ENCODE measurements at places on chromosomes 16 and 17.

GRCh38 chr16:71536752-71537499 lies 10.7 kb downstream of the CHST4 start:
- DNase-seq: no peak

DNA sequence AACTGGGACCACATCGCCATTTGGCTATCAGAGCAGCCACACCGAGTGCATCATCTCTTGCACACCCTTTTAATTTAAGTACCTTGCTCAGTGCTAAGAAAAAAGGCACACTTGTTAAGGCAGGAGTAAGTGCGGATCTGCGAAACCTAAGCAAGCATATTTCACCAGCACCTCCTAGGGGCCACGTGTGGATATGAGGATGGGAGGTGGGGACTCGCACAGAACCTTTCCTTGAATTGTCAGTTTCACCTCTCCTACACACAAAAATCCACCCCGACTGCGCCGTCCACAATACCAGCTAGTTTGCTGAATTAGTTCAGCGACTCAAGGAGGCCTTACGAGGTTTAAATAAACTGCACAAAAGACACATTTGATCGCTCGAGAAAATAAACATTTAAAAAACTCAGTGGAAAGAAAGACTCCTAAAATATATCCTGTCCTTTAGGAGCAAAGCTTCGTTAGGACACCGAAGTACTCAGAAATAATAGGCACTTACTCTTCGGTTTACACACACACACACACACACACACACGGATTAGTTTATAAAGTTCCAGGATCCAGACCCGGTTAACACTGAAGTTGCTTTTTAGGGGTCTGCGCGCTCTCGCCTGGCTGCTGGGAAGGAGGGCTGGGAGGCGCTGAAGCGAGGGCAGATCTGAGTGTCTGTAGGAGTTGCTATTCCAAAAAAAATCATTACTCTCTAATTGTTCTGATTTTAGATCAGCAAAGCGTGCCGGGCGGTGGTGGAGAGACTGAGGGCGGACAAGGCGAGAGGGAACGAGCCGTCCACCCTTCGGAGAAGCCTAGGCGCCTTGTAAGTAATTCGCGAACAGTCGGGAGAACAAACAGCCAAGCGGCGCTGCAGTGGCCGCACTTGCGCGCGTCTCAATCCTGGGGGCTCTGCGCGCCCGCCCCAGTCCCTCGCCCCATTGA lies 1.0 kb upstream of the KCNJ2 start:
- DNase-seq: peak; percentile 50

DNA sequence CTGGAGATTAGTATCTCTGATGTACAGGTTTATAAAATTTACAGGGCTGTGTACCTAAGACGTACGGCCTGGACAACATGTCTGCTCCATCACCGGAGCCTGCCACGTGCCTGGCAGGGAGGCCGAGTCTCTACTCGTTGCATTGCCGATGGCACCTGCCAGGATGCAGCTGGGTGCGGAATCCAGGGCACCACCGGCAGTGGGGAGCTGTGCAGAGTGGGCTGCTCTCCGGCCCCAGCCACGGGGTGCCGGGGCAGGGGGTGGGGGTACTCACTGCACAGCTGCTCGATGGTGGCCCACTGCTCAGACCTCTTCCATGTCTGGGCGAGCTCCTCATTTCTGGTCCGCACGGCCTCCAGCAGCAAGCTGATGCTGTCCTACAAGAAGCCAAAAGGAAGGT lies 13.1 kb upstream of the FAAP100 start:
- DNase-seq: no peak

- peak; percentile 3 for DNase-seq
These were observed 204.5 kb upstream of the RPL38 start for GRCh38 chr17:73998653-73999645.

- DNase-seq: no peak
These were observed 473.9 kb downstream of the CDH13 start for GRCh38 chr16:83100679-83101078.

DNA sequence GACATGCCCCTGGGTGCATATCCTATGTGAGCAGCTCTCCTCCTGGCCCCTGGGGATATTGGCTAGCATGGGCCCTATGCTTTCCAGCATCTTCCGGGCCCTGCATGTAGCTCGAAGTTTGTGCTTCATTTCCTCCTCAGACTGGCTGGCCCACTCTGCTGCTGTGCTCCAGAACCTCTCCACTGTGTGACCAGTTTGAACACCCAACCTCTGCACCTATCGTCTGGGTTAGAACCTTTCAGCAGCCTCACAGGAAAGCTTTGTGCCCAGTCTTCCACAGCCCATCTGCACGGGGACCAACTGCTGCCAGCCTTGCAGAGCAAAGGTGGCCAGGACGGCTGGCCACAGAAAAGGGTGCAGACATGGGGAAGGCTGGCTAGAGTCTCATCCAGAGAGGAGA lies 10.2 kb upstream of the CLEC18B start:
- no peak for DNase-seq

GRCh38 chr17:48047113-48047740 lies 932 bp upstream of the NFE2L1 start:
- no peak for DNase-seq

DNA sequence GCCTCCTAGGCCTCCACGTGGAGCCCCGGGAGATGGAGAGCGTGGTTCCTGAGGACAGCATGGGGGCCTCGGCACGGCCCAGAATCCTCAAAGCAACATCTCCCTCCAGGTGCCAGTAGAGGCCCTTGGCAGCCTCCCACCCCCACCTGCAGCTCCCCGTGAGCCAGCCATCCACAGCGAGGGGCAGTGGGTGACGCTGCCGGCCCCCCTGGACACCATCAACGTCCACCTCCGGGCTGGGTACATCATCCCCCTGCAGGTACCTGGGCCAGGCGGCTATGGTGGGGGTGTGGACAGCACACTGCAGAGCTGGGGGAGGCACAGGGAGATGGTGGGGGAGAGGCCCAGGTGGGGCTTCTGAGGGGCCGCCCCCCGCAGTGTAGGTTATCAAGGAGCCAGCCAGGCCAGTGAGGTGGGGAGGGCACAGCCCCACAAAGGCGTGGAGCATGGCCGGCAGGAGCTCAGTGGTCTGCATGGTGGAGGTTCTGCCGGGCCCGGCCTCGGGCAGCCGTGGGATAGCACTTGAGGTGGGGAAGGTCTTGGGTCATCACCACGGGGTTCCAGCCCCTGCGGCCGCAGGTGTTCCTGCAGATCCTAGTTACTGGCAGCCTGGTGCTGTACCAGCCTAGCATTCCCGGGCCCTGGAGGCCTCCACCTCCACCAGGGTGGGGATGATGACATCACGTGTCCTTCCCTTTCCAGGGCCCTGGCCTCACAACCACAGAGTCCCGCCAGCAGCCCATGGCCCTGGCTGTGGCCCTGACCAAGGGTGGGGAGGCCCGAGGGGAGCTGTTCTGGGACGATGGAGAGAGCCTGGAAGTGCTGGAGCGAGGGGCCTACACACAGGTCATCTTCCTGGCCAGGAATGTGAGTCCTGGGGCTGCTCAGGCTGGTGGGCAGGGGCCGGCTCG lies 16.4 kb downstream of the GAA start:
- DNase-seq: no peak

- DNase-seq: no peak
These were observed 2.0 kb upstream of the BRICD5 start for GRCh38 chr16:2212362-2213324.

DNA sequence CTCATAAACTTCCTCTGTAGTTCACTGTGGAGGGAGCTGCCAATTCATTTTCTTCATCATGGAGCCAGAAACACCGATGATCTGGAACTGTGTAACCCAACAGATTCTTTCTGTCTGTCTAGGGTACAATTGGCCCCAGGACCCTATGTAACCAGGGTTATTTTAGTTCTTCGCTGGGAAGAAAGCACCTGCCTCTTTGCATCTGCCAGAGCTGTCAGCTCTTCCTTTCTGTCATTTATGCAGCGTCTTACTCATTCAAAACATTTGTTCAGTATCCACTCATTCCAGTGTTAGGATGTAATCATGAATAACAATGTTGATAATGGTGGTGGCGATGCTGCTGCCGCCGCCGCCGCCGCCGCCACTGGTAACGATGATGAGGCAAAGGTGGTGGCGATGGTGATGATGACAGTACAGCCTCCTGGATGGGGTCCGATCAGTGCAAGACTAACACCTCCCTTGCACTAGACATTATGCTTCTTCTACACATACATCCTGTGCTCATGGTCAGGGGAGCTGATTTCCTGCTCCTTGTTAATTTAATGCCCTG lies 46.1 kb downstream of the IRX5 start:
- DNase-seq: no peak

- DNase-seq: no peak
These were observed 3.9 kb downstream of the ACTG1 start for GRCh38 chr17:81508639-81509206.

GRCh38 chr17:73356561-73357170 lies 44.9 kb upstream of the CDC42EP4 start:
- DNase-seq: no peak

GRCh38 chr17:78263063-78263735 lies 31.8 kb downstream of the TMEM235 start:
- no peak for DNase-seq

DNA sequence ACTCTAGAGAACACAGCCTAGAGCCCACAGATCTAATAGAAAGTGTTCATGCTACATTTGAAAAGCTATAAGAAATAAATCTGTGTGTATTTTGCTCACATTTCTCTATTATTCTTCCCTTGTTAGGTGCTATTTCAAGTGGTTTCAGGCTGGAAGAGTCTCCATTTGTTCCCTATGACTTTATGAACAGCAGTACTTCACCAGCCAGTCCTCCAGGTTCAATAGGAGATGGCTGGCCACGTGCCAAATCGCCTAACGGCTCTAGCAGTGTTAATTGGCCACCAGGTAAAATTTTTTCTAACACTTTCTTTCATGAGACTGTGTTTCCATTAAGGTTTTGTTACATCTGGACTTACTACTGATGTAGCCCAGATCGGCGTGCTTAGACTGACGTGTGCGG lies 30.7 kb upstream of the SLC5A11 start:
- no peak for DNase-seq

- DNase-seq: no peak
These were observed 2.5 kb upstream of the HELZ start for GRCh38 chr17:67247416-67247900.

GRCh38 chr17:7108560-7108925 lies 6.1 kb downstream of the ASGR2 start:
- no peak for DNase-seq

GRCh38 chr17:17848311-17849082 lies 11.7 kb upstream of the SREBF1 start:
- no peak for DNase-seq

DNA sequence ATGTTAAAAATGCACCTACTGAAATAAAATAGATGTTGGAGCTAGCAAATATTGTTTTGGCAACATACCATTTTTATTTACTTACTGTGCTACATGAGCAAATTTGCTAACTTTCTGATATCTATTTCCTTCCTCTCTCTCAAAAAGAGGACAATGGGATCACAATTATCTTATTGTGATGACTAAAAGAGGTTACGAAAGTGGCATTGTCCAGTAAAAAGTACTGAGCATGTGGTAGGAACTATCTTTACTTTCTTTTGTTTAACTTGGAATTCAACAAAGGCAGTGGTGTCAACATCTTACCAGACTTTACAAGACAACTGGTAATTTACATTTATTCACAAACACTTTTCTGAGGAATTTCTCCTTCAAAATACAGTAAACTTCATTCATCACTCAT lies 1542.6 kb upstream of the CDH8 start:
- no peak for DNase-seq

DNA sequence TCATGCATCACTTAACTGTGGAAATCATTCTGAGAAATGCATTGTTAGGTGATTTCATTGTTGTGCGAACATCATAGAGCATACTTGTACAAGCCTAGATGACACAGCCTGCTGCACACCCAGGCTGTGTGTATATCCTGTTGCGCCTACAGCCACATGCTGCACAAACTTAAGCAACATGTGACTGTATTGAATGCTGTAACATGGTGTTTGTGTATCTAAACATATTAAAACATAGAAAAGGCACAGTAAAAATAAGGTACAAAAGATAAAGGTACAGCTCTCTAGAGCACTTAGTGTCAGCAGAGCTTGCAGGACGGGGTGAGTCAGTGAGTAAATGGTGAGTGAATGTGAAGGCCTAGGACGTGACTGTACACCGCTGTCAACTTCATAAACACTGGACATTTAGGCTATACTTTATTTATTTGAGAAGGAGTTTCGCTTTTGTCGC lies 11.9 kb downstream of the FOXK2 start:
- DNase-seq: no peak

DNA sequence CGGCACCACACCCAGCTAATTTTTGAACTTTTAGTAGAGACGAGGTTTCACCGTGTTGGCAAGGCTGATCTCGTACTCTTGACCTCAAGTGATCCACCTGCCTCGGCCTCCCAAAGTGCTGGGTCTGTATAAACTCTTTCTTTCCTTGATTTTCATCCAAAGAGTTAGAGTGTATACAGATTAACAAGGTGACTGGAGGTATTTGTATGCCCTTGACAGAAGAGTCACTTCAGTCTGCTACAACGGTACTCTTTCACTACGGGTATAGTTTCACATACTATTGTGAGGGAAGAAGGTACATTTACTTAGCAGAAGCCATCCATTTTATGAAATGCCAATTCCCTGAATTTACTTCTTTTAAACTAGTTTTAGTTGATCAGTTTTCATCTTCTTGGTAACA lies 32.5 kb downstream of the PPM1E start:
- DNase-seq: no peak

- no peak for DNase-seq
These were observed 87.1 kb downstream of the KCNJ12 start for GRCh38 chr17:21463204-21463661.

DNA sequence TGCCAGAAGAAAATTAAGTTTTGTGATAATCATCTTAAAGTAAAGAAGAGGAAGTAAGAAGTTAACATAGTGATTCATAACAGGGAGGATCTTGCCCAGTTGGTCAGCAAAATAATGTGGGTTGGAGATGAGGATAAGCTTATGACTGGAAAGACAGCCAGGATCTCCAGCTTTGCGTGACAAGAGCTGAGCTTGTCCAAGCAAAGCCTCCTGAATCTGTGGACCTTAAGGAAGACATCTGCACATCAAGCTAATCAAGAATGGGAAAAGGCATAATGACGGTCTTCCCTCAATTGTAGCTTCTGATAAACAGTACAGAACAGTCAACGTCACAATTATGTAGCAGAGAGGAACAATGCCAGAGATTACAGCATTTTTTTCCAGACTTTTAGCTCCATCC lies 744.7 kb upstream of the GOT2 start:
- no peak for DNase-seq

DNA sequence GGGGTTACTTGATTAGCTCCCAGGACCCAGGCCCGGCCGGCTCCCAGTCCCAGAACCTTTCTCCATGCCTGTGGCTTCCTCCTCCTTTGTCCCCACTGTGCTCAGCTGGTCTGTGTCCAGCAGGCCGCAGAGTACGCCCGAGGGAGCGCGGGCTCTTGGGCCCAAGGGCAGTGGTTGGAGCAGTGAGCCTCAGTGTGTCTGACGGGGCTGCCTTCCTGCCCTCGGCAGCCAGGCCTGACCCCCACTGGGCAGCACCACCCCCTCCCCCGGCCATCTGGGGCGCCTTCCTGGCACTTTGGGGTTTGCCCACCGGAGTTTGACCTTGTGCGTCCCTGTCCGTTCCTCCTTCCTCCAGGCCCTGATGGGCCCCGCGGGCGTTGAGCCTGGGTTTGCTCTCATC lies 62.4 kb upstream of the PVALEF start:
- no peak for DNase-seq

GRCh38 chr16:77295896-77296295 lies 96.7 kb downstream of the SYCE1L start:
- DNase-seq: no peak
